ENCODE measurements at places on chromosomes 3 and 15.

- no peak for DNase-seq
These were observed 6.6 kb downstream of the PLSCR5 start for GRCh38 chr3:146598535-146598934.

GRCh38 chr15:42919799-42920518, 619 bp downstream of the TTBK2 start:
- peak; percentile 52 for DNase-seq

- DNase-seq, result peak; percentile 45
These were observed 23.4 kb downstream of the DZIP1L start for GRCh38 chr3:138092023-138092422.

DNA sequence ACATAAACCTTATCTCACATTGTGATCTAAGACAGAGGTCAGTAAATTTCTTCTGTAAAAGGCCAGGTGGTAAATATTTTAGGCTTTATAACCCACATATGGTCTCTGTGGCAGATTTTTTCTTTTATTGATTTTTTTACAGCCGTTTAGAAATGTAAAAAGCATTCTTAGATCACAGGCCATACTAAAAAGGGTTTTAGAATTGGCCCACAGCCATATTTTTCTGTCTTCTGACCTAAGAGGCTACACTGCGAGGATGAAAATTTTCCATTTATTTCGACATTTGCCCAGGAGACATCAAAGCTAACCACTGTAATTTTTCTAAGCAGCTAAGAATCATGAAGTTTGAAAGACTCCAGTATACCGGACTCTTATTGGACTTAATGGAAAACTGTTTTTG, 377.2 kb upstream of the SGO1 start:
- no peak for DNase-seq

DNA sequence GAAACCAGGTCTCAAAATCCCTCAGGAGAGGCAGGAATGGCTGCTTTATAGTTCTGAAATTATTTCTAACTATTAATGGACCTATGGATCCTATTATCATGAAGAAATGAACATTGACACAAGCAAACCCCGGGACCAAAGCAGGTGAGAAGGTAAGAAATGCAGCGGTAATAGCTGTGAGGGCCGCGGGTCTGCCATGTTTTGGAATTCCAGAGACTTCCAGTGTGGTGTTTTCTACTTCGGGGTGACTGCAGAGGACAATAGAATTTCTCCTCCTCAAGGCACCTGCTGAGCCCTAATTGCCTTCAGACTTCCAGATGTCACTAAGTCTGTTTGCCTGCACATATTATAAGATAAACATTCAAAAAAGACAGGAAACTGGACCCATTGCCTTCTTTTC, 437.4 kb downstream of the GABRG3 start:
- DNase-seq, result no peak

DNA sequence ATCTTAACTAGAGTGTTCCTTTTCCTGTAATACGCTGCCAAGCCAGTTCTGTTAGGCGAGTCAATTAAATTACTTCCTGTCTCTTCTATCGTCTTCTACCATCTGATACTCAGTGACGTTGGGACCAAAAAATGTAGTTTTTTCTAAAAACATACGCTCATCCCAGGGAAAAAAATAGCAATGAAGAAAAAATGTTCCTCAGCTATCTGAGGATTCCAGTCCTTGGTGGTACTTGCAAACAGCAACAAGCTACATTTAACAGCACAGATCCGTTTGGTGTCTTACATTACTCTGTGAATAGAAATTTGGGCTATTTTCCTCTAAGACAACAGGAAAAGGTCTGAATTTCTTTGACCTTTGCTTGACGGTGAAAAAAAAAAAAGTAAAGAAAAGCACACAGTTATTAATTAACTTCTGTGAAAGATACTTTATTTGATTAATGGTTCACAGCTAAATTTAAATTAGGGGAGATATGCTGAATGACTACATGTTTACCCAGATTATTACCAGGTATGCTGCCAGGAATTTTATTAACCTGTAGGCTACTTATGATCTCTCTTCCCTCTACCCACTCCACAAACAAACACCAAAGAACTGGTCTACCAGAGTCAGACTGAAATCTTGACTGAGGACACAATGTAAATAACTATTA, 254.4 kb upstream of the ZPLD1 start:
- peak; percentile 95 for DNase-seq

GRCh38 chr3:184040010-184040409, 8.5 kb downstream of the HTR3D start:
- peak; percentile 39 for DNase-seq

DNA sequence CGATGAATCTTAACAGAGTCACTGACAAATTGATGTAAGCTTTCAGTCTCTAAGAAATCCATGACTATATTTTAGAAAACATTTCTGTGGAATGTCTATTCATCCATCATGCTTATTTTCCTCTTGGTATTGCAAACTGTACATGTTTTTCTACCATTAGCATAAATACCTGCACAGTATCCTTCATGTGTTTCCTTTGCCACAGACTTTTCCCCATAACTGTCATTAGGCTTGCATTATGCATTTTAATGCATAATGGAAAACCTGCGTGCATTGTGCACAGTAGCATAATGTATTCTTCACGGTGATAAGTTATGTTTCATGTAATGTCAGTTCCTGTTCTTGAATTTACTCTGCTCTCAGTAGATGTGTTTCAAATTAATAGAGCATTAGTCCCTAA, 403.1 kb upstream of the EPHA3 start:
- DNase-seq, result no peak

GRCh38 chr3:117926819-117927218, 1107.8 kb downstream of the IGSF11 start:
- DNase-seq, result no peak

DNA sequence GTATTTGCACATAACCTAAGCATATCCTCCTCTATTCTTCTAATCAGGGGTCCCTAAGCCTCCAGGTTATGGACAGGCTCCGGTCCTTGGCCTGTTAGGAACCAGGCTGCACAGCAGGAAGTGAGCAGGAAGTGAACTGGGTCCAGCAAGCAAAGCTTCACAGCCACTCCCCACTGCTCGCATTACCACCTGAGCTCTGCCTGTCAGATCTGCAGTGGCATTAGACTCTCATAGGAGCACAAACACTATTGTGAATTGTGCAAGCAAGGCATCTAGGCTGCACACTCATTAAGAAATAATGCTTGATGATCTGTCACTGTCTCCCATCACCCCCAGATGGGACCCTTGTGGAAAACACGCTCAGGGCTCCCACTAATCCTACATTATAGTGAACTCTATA, 9.8 kb downstream of the MSL2 start:
- DNase-seq, result peak; percentile 39

DNA sequence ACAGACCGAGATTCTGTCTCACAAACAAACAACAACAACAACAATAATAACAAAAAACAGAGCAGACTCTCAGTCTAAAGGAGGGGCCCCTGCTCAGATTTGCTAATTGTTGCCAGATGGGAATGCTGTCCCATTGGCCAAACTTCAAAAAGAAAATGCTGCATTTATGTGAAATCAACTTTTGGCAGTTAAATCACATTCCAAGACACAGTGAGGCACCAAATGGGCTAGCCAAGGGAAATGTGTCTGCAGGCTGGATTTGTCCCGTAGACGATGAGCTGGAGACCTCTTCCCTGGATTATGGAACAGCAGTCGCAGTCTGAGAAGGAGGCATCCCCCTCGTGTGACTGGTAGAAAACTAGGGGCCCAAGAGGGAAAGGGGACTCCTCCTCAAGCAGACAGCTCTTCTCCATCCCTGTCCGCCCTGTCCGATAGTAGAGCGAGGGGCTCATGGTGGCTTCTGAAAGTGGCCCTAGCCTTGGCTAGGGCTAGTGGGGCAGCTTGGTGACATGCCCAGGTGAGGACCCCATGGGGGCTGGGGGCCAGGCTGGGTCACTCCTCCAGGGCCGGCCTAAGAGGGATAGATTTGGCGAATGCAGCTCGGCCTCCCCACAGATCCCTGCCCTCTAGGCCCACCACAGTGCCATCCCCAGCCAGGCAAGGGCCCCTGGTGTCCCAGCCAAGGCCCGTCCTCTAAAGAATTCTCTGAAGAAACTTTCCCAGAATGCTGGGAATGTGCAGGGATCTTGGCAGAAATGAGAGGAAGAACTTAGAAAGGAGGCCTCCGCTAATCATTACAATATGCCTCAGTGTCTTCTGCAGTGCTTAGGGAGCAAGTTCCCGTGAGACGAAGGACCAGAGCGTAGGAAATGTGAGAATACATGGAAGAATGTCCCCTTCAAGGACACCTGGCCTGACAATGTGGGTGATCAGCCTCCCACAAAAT, 2.0 kb downstream of the SLC22A14 start:
- DNase-seq, result no peak

DNA sequence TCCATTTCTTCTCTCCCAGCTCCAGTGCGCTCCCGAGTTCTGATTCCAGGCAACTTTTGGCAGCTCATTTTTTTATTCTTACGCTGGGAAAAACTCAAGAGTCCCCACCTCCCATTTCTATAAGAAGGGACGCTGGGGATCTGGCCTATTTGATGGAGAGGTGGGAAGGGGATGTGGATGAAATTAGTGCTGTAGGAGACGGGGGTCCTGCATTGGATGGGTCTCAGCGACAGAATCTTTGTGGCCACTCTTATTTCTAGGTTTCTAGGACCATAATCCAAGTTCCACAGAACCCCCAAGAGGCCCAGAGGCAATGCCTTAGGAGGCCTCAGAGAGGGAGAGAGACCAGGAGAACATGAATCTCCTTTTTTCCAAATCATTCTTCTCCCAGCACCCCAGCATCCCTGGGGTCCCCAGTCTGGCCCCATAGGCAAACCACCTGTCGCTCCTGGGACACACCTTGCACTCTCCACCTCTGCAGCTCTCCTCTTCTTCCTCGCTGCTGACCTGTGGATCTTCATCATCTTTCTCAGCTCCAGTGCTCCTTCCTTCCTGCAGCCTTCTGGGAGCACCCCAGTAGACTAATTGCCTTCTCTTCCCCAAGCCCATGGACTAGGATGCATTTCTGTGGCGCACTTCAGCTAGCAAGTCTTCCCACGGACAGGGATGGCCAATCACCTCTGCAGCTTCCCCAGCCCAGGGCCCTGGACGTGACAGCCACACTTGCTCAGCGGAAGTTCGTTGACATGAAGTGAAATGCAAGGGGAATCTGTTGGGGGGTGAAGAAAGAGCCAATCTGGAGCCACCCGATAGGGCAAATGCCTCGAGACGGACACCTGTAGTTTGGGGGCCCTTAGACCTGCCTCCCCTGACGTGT, 100.1 kb upstream of the ALDH1A3 start:
- DNase-seq, result no peak

DNA sequence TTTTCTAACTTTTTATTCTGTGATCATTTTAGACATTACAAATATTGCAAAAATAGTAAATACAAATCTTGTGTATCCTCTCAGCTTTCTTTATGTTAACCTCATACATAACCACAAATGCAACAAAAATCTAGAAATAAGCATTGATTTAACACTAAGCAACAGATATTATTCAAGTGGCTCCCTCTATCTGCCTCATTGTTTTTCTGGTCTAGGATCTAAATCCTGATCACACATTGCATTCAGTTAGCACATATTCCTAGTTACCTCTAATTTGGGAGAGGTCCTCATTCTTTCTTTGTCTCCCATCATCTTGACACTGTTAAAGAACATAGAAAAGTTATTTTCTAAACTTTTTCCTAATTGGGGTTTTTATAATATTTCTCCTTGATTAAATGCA, 1126.0 kb downstream of the ROBO2 start:
- no peak for DNase-seq

- DNase-seq, result no peak
These were observed 215.4 kb downstream of the GREM1 start for GRCh38 chr15:32933236-32933635.

- DNase-seq, result no peak
These were observed 21.0 kb upstream of the CTXND1 start for GRCh38 chr15:80272987-80273386.

DNA sequence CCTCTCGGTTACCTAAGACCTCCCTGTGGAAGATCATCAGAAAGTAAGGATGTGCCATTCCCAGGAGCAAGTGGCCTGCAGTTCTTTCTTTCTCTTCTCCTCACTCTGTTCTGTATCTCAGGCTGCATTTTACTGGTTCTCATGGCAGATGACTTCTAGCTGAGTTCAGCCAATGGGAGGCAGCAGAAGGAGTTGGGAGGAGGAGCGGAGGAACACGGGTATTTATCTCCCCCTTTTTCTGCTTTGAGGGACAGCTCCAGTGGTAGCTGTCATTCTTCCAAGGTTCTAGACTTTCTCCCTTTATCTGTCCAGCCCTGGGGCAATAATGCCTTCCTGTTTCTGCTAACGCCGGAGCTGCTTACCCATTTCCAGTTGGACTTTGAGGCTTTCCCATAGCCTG, 339.9 kb downstream of the NR2F2 start:
- no peak for DNase-seq

DNA sequence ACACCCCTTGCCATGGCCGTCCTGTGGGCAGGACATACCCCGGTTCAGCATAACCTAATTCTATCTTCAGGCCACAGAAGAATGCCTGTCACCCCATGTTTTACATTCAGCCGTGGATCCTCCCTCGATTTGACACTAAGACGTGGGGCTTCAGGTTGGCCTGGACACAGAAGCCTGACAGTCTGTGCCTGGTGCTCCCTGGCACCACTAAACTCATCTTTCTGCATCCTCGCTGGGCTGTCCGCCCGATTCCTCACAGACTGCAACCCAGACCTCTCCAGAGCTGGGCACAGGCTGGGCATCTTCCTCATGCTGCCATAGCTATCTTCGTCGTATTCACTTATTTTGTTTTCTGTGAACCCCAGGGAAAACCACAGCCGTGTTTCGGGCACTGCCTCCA, 117.8 kb upstream of the IQSEC1 start:
- DNase-seq, result no peak

DNA sequence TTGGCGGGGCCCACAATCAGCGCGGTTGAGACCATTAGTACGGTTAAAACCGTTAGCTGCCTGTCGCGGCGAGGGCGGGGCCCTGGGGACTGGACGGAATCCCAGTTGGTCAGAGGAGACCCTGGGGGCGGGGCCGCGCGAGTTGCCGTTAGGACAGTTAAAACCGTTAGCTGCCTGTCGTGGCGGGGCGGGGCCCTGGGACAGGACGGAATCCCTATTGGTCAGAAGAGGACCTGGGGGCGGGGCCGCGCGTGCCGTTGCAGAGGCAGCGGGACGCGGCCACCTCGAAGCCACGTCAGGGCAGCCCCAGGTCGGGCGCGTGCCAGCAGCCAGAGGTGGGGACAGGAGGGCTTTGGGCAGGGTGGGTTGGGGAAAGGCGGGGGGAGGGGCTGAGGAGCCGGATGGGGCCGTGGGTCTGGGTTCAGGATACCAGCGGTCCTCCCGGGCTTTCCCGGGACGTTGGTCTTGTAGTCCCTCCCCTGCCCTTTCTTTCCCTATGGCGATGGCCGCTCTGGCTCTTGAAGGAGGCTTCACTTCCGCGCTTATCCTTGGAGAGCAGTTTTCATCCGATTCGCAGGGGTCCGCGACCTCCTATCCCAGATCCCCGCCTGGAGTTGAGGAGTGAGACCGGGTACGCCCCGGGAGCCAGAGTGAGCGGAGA, 28.0 kb downstream of the KLHDC8B start:
- DNase-seq, result peak; percentile 69
